ENCODE measurements at places on chromosomes 2 and 18.

- DNase-seq: no peak
Measured at GRCh38 chr2:108786008-108786353, 590 bp upstream of the CCDC138 start.

- DNase-seq: no peak
Measured at GRCh38 chr2:154992826-154993225, 294.3 kb downstream of the KCNJ3 start.

GRCh38 chr2:47299555-47299954, 103.4 kb upstream of the MSH2 start:
- no peak for DNase-seq

GRCh38 chr2:44134848-44135247, 33.8 kb upstream of the PPM1B start:
- no peak for DNase-seq

- no peak for DNase-seq
Measured at GRCh38 chr2:121902616-121903015, 147.2 kb downstream of the TSN start.

DNA sequence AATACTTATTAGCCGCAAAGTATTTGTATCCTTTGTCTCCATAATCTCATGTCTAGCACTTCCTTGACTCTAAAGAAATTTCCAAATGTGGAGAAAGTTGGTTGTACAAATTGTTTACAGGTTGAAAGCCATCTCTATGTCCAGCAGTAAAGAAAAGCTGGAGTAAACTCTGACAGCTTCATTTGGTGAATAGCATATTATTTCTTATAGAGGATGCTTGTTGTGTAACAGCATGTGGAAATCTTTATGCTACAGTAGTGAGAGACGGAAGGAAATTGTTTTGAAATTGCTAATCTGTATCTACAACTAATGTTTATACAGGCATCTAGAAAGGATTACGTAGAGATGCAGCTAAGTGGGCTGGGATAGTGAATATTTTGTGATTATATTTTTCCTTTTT, 78.5 kb downstream of the UGGT1 start:
- DNase-seq: peak; percentile 24

GRCh38 chr2:220320326-220320725, 692.9 kb downstream of the SLC4A3 start:
- DNase-seq: no peak

GRCh38 chr2:241802421-241803318, 6.3 kb upstream of the NEU4 start:
- DNase-seq: no peak

DNA sequence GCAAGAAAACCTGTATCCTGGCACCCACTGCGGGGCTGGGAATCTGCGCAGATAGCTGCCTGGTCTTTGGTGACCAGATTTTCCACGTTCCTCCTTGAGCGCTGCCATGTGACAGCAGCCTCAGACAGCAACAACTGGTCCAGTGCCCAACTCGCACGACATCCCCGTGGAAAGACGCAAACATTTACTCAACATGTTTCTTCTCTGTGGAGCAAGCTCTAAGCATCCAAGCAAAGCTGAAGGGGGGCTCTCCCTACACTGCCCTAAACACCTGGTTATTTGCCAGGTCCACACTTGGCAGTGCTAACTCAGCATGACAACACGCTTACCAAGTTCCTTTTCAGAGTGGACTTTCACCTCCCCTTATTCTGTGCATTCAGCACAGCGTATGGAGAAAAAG, 11.3 kb downstream of the ZNF516 start:
- DNase-seq: no peak

DNA sequence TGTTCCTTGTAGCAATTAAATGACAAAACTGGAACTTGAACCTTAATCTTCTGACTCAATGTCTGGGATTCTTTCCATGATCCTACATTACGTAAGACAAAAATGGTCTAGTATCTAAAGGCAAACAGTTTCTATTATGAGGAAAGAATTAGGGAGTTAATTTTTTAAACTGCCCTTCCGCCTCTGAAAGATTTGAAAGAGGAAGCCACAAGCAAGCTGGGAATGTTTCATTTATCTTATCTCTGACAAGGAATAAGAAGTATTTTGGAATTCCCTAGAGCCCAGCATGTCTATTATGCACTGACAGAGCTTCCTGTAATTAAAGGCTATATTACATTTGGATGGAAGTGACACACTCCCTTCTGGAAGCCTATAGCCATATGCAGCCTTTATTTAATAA, 558.8 kb upstream of the CDH2 start:
- peak; percentile 72 for DNase-seq

GRCh38 chr18:77053616-77054287, 78.8 kb downstream of the MBP start:
- no peak for DNase-seq

- no peak for DNase-seq
Measured at GRCh38 chr2:235352541-235352940, 141.3 kb upstream of the AGAP1 start.

GRCh38 chr18:48543228-48543627, 4.4 kb downstream of the CTIF start:
- DNase-seq: no peak

DNA sequence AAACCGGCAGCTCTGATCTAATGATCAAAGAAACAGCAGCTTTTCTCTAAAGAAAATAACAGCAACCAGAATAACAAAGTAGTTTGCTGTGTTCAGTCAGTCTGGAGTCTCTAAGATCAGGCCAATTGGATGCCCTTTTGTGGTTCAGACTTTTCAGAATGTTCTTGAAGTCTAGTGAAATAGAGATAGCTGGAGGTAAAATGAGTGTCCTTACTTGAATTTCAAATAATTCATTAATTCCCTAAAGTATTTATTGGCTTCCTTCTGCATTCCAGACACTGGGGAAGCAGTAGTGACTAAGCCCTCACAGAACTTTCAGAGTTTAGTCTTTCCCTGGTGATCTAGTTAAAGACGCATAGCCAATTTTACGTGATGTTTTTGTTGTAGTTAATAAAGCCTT, 58.7 kb downstream of the C18orf54 start:
- DNase-seq: no peak

- no peak for DNase-seq
Measured at GRCh38 chr2:15449556-15450236, 111.4 kb downstream of the NBAS start.

DNA sequence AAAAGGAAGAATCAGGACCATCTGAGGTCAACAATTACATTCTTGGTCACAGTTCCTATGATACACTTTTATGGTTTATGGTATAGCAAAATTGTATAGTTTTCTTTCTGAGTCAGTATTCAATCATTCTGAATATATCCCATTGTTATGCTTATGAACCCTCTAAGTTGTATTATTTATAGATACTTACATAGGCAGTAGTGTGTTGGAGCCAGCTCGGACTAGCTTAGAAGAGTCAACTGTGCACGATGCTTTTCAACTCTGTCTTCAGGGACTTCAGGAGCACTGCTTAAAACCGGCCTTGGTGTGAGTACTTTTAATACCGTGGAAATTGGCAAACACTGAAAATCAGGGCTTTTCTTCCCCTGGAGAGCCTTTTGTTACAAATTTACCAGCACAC, 215.7 kb downstream of the IKZF2 start:
- DNase-seq: no peak

DNA sequence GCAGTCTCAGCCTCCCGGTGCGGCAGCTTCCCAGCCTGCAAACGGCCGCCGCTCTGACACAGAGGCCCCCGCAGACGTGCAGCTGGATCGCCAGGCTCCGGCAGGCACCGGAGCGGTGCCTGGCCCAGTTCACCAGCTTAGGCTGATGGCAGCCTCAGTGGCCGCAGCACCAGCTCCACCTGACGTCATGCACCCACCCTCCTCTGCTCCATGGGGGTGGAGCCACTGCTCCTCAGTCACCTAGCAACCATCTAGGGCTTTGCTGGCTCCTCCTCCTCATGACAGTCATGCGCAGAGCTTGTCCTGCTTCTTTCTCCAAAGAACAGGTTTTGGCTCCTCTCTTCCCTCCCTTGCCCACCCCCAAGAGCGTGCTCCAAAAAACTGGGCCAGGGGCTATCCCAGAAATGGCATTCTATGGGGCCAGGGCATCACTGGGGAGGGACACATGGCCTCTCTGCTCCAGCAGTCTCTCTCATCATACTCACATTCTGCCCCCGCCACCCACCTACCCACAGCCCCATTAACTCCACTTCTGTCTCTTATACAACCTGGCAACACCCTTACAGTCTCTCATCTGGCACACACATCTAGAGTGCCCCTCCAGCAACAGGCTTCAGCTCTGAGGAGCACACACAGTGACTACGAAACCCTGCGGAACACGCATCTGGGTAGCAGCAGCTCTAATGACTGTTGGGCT, 5.5 kb downstream of the DCTN1 start:
- no peak for DNase-seq

DNA sequence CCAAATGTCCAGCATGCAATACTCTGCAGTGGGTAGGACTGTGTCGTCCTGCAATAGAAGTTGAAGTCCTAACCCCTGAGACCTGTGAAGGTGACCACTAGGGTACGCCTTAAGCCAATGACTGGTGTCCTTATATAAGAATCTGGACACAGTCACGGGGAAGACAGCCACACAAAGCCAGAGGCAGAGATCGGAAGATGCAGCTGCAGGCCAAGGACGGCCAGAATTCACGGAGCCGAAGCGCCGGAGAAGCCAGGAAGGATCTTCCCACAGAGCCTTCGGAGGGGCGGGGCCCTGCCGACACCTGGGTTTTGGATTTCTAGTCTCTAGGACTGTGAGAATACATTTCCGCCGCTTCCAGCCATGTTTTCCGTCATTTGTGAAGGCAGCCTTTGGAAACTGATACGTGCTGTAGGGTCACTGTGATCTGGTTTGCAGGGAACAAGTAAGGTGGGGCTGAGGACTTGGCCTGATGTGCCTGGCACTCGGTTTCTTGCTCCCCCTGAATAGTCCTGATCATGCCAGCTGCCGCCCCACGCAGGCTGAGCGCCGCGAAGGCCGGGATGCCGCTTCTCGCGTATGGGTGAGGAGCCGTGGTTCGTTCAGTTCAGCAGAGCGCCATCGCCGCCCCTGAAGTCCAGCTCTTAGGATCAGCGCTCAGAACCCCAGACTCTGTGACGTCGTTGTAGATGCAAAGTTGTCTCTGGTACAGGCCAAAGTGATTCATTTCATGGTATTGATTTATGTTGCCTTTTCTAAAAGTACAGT, 38.7 kb downstream of the PTGR3 start:
- no peak for DNase-seq

GRCh38 chr2:188819011-188819410, 155.2 kb upstream of the COL3A1 start:
- DNase-seq: no peak

DNA sequence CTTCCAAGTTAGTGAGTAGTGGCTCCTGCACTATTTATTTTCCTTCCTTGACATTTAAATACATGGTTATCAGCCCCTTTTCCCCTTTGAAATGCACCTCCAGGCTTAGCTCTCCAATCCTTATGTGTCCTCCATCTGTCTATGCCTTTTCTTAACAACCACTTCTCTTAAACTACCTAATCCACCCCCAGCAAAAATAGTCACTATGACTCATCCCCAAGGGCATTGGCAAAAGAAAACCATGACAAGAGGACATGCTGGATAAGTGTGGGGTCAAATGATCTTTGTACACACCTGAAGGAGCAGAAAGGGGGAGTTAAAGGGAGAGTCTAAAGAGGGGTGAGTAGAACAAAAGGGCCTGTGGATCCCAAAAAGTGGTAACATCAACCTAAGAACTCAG, 127.2 kb downstream of the ANKRD44 start:
- DNase-seq: no peak
